ENCODE measurements at places on chromosomes 1 and 21.
A peak's percentile ranks its signal among the peaks of the same experiment; 100 is the strongest.

GRCh38 chr1:13682444-13682843 lies 17.5 kb upstream of the PRDM2 start:
- no peak for DNase-seq

DNA sequence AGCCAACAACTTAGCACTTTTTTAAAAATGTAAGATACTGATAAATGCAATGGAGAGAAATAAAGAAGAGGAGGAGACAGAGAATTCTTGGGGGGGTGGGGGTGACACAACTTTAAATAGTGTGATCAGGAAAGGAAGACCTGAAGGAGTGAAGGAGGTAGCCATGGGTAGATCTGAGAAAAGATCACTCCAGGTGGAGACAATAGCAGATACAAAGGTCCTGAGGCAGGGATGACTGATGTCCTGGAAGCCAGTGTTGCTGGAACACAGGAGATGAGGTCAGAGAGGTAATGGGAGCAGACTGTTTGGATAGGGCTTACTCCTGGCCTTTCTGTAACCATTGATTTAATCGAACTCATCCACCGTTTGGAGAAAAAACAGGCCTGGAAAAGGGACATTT lies 24.6 kb upstream of the TRABD2B start:
- no peak for DNase-seq

DNA sequence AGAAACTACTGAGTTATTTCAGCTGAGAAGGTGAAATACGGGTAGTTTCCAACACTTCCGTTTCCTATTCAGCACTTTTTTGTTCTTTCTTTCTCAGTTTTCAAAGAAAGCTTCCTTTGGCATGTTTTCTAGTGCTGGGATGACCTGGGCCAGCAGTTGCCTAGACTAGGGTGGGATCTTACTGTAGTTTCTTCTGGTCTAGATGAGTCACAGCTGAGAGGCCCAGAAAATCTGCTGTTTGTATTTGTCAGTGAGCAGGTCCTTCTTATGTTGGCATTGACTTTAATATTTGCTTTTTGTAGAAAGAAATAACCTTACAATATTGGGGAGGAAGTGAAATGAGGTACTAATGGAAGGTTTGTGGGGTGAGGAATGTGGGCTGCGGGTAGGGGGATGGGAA lies 22.2 kb downstream of the C1orf21 start:
- no peak for DNase-seq

DNA sequence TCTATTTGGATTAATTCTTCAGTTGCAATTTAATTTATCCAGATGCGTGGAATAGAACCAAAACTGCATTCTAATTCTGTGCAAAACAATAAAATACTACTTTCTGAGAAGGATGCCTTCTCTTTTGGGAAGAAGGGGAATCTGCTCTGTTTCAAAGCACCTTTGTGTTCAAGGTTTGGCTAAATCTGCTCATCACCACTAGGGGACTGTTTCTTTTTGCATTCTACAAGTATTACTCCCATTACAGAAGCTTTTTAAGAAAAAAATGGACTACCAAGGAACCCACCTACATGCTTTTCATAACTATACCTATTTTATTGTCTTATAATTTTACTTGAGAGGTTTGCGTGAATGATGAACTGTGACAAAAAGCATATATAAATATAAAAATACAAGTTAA lies 18.2 kb downstream of the MRPS6 start:
- no peak for DNase-seq

GRCh38 chr1:22755641-22756040 lies 45.0 kb downstream of the EPHB2 start:
- DNase-seq: no peak

DNA sequence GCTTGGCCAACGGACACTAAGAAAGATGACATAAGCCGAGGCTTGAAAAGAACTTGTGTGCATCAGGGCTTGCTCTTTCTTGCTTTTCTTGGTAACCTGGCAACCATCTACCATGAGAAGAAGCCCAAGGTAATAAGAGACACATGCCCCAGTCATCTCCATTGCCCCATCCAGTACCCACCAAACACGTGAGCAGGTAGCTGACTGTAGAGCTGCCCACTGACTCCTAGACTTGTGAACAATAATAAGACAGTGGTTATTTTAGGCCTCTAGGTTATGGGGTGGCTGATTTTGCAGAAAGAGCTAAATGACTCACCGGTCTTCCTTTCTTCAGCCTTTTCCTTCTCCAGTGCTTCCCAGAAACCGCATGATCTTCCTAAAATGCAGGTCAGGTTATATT lies 105.0 kb upstream of the JUN start:
- DNase-seq: no peak

GRCh38 chr1:240258910-240259309 lies 167.2 kb downstream of the FMN2 start:
- no peak for DNase-seq

- no peak for DNase-seq
These were observed 90.0 kb downstream of the MACF1 start for GRCh38 chr1:39294531-39294930.

GRCh38 chr1:93672477-93673162 lies 9.0 kb downstream of the BCAR3 start:
- peak; percentile 81 for DNase-seq

DNA sequence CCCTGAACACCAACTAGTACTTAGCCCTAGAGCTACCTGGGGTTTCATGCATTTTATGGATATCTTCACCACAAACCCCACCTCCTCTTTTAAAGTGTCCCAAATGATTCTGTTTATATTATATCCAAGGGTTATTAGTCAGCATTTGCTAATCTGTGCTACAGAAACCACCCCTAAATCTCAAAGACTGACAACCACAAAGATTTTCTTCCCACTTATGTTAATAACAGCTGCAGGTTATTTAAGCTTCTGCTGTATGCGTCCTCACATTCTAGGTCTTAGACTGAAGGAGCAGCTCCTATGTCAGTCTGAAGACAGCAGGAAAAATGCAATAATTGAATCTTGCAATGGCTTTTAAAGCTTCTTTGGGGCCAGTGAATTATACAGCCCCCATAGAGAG lies 11.2 kb upstream of the PHC2 start:
- DNase-seq: no peak

GRCh38 chr21:41251961-41252642 lies 64.5 kb upstream of the FAM3B start:
- no peak for DNase-seq

DNA sequence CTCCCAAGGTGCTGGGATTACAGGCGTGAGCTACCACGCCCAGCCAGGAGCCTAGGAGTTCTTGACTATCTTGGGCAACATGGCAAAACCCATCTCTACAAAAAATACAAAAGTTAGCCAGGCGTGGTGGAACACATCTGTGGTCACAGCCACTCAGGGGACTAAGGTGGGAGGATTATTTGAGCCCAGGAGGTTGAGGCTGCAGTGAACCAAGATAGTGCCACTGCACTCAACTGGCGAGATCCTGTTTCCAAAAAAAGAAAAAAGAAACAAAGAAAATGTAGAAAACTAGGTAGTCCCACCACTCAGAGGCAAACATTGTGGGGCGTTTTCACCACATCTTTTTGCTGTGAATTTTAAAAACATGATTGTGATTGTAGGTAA lies 141.3 kb downstream of the ZZZ3 start:
- no peak for DNase-seq

DNA sequence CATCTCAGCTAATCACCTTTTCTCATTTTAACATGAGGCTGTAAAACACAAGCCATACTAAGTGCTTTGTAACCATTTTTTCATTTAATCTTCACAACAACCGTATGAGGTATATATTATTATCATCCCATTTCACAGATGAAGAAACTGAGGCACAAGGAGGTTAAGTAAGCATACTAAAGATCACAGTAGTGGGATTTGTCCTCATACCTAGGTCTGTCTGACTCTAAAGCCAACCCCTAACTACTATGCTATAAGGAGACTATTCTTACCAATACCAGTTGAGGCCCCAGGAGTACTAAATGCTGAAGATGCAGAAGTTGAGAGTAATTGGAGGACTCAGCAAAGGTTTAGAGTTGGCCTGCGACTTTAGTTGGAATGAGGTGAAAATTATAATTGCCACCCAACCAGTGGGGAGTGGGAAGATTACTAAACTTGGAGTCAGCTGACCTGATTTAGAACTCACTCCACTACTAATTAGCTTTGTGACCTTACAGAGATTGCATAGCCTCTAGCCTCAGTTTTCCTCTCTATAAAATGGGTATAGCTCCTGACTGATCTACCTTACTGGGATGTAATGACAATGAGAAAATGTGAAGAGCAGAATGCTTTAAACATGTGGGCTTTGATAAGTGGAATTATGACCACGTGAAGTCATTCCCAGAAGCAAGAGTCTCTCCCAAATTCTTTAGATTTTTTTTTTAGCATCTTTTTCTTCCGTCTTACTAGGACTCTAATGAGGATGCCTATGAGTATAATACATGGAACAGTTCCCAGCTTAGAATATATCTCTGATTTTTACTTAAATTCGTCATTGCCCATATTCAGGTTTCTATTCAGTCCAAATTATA lies 85.8 kb upstream of the IPO9 start:
- no peak for DNase-seq

- no peak for DNase-seq
These were observed 204.9 kb downstream of the ATG4C start for GRCh38 chr1:62988867-62989266.

DNA sequence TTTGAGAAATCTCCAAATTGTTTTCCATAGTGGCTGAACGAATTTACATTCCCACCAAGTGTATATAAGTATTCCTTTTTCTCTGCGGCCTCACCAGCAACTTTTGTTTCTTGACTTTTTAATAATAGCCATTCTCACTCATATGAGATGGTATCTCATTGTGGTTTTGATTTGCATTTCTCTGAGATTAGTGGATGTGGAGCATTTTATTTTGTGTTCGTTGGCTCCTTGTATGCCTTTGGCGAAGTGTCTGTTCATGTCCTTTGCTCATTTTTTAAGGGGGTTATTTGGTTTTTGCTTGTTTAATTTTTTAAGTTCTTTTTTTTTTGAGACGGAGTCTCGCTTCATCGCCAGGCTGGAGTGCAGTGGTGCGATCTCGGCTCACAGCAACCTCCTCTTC lies 45.1 kb upstream of the MPC2 start:
- DNase-seq: no peak

DNA sequence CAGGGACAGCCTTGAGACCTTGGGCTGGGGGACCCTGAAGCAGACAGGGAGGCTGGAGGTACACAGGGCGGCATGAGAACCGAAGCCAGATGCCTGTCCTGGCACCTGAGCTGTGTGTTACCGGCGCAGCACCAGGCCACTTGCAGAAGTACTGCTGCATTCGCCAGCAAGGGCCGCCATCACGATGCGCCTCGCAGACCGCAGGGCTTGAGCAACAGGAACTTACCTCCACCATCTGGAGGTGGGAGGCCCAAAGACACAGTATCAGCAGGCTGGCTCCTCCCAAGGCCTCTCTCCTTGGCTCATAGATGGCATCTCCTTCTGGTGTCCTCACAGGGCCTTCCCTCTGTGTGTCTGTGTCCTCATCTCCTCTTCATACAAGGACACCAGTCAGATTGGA lies 90.1 kb downstream of the PRDM16 start:
- no peak for DNase-seq

DNA sequence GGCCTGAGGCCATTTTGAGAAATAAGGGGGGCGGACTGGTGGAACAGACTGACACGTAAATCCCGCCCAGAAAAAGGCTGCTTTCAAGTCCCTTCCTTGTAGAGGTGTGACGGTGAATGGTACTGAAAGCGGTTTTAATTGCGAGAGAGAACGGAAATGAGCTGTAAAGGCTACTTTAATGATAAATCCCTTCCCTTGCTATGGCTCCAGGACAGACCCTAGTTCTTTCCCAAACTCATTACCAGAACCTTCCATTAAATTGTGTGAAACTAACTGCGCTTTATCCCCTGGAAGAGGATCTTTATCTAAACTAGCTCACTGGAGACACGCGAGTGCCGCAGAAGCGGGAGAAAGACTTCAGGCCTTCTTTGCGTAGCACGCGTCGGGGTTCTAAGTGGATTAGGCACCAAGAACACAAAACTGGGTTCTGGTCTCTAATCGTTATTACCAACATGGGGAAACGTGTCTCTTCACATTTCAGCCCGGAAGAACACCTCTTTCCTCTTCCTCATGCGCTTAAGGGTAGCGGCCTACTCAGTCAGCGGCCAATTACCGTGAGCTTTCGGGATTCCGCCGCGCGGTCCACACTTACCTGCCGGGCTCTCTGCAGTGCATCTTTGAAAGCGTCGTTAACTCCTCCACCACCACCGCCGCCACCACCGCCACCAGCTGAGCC lies 441 bp downstream of the FUBP1 start:
- peak; percentile 96 for DNase-seq

- DNase-seq: no peak
These were observed 45.5 kb upstream of the RPL11 start for GRCh38 chr1:23646091-23646490.

GRCh38 chr1:38018864-38019343 lies 6.4 kb downstream of the UTP11 start:
- DNase-seq: peak; percentile 61

DNA sequence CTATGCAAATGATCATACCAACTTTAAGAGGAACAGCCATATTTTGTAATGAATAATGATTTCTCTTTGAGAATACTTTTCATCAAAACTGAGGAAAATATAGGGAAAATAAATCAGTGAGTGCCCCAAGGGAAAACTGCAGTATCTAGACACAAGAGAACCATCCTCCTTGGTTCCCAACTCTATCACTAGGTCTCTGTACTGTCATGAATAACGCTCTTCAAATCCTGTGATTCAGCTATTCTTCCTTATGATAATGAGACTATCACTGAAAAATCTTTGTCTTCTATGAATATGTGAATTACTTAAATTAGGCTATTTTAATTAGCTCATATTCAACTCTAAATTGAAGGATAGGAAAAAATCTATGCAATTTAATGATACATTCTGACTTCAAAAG lies 2.3 kb downstream of the OR2L5 start:
- no peak for DNase-seq

- no peak for DNase-seq
These were observed 159.9 kb downstream of the LYPLAL1 start for GRCh38 chr1:219333626-219334025.

GRCh38 chr1:79603843-79604242 lies 597.3 kb upstream of the ADGRL4 start:
- DNase-seq: no peak

GRCh38 chr1:197837911-197838310 lies 62.6 kb upstream of the DENND1B start:
- DNase-seq: no peak

DNA sequence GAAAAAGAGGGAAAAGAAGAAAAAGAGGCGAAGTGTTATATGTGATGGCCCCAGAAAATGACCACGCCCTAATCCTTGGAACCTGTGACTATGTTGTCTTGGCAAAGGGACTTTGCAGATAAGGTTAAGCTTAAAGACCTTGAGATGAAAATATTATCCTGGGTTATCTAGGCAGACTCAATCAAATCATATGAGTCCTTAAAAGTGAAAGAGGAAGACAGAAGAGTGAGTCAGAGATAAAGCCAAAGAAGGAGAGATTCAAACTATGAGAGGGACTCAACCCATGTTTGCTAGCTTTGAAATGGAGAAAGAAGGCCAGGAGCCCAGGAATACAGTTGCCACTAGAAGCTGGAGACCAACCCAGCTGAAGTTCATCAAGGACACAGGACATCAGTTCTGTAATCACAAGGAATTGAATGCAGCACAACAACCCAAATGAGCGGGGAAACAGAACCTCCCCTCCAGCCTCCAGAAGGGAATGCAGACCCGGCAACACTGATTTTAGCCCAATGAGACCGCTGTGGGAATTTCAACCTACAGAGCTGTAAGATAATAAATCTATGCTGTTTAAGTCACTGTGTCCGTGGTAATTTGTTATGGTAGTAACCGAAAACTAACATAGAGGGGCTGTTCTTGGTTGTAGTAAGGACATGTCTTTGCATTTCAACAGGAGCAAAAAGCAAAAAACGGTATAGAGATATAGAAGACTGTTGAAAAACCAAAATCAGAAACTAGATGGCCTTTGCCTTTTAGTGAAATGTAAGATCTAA lies 4.2 kb upstream of the RGS8 start:
- DNase-seq: no peak
